Fibroblast of skin of abdomen (primary cell): ENCODE measurements at places on chromosomes 16 and 17.
A peak's percentile ranks its signal among the peaks of the same experiment; 100 is the strongest.

GRCh38 chr17:79878329-79878947 is 39.2 kb upstream of the CBX4 start:
- DNase-seq, result no peak

GRCh38 chr17:27609611-27610303 is 21.2 kb upstream of the LGALS9 start:
- DNase-seq, result no peak

GRCh38 chr17:43030137-43030767 is 5.2 kb downstream of the RND2 start:
- no peak for DNase-seq

GRCh38 chr16:11431915-11432465 is 86.7 kb downstream of the RMI2 start:
- DNase-seq, result no peak

DNA sequence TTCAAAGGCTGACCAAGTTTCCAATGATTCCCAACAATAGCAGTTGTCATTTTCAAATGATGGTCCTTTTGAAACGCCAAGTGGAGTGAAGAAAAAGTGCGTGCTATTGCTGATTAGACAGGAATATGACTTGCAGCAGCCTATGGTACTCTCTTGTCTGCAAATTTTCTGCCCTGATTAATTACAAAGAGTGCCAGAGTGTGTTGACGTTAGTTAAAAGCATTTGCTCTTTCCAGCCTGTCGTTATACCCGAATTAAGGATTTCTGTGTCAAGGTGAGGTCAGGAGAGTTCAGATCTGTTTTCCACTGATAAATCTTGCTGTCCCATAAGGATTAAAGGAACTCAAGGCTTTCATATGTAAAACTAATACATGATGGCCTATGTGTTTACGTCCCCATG is 75.0 kb upstream of the ADAMTS18 start:
- no peak for DNase-seq

GRCh38 chr17:80512233-80512632 is 32.4 kb upstream of the RPTOR start:
- peak; percentile 45 for DNase-seq

- DNase-seq, result no peak
Measured at GRCh38 chr16:88529596-88529995, 40.6 kb upstream of the ZC3H18 start.

DNA sequence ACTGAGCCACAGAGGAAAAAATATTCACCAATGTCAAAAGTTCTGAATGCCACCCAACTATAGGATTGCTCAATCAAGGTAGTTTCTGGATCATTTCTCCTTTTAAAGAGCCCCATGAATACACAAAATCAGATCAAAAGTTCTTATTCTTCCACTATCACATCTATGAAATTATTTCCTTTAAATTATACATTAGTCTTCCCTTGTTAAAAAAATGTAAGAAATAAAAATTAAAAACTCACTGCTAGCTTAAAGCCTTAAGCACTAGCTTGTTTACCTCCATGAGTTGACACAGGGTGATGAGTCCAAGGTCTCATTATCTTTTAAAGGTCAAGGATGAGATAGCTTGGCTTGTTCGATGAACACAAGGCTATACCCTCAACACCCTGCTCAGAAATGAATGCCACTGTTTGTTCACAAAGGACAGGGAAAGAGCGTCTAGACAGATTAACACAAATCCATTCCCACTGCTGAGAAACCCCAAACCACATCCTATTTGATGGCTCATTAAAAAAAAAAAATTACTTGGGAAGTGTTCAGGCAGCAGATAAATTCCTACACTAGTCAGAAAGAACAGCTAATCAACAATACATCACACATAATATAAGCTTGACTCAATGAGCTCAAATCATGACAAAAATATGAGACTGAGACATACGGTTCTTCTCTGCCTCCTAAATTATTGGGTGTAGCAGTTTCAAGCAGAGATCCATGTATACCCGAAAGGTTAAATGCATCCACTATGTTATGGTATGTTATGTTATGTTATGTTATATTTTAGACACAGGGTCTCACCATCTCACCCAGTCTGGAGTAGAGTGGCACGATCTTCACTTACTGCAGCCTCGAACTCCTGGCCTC is 118.9 kb downstream of the PARN start:
- peak; percentile 95 for DNase-seq

DNA sequence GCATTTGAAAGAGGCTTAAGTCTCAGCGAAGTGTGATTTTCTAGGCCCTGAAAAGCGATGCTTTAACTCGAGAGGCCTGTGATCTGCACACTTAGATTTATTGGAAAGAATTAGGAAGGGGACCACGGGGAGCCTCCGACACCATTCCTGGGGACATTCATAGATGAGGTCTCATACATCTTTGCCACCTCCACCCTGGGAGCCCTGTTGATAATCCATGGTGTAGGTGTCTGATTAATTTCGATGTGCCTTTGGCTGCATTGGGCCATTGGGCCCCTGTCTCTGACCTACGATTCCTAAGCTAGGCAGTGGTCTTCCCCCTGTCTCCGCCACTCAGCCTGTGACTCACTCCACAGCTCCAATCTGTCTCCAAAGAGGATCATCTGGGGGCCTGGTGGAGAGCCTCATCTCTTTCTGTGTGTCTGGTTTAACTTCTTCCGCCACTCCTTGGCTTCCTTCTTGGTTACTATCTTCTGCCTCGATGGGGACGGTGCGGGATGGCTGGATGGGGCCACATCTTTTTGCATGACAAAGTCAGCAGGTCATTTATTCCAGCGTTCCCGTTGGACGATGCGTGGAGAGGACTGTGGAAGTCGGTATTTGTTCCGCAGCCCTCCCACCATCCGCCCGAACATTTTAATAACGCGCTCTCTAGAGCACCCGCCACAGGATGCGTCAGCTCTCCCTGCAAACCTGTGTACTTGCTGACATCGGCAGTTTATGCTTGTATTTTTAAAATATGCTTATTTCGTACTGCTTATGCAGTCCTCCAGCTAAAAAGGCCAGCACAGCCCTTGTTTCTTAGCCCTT is 109.3 kb downstream of the IRX3 start:
- peak; percentile 27 for DNase-seq

- peak; percentile 38 for DNase-seq
Measured at GRCh38 chr17:50634224-50634914, at the start of gene ABCC3. Gene ABCC3, plus strand, starts transcription at chr17:50634881. Its CDS starts 56 bp downstream, at chr17:50634937.

DNA sequence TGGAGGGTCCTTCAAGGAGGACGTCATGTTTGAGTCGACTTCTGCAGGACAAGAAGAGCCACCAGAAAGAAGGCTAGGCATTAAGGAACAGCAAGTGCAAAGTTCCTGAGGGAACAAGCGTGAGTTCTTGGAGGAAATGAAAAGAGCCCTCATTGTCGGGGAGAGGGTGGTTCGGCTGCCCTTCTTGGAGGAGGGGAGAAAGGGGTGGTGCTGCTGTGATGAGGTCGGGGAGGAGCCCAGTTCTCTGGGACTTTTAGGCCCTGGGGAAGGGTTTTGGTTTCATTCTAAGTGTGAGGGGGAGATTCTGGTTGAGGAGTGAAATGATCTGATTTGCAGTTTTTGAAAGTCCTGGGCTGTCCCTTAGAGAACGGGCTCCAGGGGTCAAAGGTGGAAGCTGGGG is 4.1 kb downstream of the BICDL2 start:
- DNase-seq, result no peak

GRCh38 chr16:12206098-12206748 is 229.7 kb downstream of the SNX29 start:
- DNase-seq, result no peak

DNA sequence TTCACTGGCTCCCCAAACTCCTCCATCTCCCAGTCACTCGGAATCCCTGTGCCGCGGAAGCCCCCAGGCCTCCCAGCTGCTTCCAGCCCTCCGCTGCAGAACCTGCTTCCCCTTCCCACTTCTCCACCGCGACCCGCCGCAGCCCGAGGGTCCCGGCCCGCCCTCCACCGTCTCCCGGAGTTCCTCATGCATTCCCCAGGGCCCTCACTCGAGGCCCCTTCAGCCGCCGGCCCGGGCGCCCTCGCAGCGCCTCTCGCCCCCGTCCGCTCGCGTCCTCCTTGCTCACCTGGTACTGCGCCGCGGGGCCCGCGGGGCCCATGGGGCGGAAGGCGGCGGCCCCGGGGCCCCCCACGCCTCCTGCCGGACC is 329 bp downstream of the SMARCD2 start:
- no peak for DNase-seq

- no peak for DNase-seq
Measured at GRCh38 chr16:17222871-17223401, 247.8 kb downstream of the XYLT1 start.

DNA sequence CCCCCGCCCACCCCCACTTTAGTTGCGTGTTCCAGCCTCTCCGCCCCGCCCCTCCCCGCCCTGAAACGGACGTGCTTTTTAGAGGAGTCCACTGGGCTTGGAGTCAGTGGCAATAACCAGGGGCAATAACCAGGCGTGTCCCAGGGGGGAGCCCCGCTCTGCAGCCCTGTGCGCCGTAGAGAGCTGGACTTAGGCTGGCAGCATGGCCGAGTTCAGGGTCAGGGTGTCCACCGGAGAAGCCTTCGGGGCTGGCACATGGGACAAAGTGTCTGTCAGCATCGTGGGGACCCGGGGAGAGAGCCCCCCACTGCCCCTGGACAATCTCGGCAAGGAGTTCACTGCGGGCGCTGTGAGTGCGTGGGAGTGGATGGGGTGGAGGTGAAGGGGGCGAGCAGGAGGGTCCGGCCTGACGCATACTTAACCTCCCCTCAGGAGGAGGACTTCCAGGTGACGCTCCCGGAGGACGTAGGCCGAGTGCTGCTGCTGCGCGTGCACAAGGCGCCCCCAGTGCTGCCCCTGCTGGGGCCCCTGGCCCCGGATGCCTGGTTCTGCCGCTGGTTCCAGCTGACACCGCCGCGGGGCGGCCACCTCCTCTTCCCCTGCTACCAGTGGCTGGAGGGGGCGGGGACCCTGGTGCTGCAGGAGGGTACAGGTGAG is at the start of gene ALOX15B:
TSS of gene ALOX15B (plus strand) at position 106 of the 657 bp plus-strand sequence. CDS start at position 203, 97 bp downstream.
- DNase-seq, result no peak

DNA sequence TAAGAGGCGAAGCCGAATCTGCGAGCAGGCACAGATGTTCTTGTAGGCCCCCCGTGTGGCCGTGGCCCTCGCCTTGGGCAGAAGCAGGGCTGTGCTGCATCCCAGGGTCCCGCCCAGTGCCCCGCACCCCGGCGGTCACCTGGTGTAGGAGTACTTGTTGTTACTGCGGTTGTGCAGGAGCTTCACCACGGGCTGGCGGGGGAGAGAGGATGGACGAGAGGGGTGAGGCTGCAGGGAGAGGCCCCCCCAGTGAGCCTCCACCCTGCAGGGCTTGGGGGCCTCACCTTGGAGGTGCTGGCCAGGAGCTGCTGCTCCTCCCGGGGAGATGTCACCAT is 11.4 kb downstream of the ASPHD1 start:
- DNase-seq, result no peak

DNA sequence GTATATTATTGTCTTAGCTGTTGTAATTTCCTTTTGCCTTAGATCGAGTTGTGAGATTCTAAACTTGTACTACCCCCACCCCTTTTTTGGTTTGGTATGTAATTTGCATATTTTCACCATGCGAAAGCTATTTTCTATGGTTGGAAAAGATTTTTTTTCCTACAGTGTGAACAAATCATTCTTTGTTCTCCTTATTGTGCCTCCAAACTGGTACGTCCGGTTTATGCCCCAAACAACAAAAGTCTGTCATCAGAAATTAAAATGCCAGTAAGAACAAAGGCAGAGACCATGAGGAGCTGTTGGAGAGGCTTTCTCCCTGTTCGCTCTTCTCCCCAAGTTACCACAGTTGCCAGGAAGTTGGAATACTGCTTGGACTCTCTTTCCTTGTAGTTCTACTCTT is 66.1 kb downstream of the BCAS3 start:
- DNase-seq, result peak; percentile 80

GRCh38 chr17:42101513-42102292 is 3.4 kb upstream of the ZNF385C start:
- peak; percentile 50 for DNase-seq

- peak; percentile 7 for DNase-seq
Measured at GRCh38 chr16:70777973-70778406, 23.0 kb downstream of the VAC14 start.

DNA sequence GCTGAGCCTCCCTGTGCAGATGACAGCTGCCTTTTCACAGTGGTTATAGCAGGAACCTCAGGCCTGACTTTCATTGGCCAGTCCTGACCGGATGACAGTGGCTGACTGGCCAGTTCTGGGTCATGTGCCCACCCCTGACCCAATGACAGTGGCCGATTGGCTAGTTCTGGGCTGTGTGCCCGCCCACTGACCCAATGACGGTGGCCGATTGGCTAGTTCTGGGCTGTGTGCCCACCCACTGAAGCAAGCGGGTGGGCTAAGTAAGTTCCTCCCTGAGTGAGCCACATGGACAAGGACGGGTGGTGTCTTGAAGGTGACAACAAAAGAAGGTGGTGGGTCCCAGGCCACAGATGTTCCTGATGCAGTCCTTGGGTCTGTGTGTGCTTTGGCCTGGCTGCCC is 9.5 kb downstream of the DEF8 start:
- no peak for DNase-seq
